Posterior vena cava (tissue), 2 donors: ENCODE measurements at places on chromosomes 3 and 15. TPM values are rescaled to one million over a fixed set of nuclear protein-coding genes. Genes with fewer than 3 reads are reported as not detected.

- DNase-seq, result no peak
Observed at GRCh38 chr15:89230277-89230676, 8.9 kb upstream of the RLBP1 start.

DNA sequence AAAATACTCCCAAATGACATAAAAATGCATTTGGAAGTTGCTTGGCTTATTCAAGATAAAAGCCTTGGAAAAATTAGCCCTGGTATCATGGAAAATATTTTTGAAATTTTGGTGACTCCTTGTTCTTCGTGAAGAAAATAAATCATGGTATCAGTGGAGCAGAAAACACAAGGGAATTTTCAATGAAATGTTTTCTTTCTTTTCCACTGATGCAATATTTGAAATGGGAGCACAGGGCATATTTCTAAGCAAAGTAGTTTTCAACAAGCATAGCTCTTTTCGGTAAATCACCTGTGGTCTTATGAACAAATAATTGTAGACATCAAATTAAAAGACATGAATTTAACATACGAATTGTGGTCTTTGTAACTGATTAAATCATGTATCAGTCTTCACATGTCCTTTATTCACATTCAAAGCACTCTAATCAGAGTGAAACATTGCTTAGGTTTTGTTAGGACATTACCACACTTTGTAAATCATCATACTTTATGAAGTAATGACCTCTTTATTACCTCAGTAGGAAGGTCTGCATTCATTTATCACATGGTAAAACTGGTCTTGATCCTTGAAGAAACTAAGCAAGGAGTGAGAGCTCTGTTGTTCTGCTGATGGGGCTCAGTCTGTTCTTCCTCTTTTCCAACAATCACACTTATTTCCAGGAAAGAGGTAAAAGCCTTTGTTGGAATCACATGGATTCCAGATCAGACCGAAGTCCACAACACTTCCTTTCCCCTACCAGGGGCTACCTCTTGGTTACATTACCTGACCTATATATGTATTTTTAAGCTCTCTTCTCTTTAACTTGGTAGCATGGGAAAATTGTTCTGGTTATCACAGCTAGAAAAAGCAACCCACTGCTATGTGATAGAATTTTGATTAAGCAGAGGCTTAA, 413.5 kb upstream of the THBS1 start:
- DNase-seq, result no peak

The LIPC gene
- 1.2 TPM for total RNA-seq

DNA sequence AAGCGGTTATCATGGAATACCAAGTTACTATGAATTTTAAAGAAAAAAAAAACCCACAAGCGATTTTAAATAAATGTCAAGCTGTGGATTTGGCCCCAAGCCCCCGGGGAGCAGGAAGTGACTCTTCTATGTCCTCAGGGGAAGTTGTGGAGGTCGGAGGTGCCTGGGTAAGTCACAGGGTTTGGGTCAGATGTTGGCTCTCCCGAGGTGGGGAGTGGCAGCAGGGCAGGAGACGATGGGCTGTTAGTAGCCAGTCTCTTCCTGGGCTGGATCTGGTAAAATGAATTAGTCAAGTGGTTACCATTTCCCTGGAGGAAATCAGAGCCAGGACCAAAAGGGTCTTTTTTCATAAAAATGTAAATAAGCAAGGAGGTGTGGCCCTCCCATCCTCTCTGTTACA, 316.7 kb downstream of the TLE3 start:
- DNase-seq, result no peak

- no peak for DNase-seq
Observed at GRCh38 chr15:88401996-88402656, 65.1 kb downstream of the MRPL46 start.

DNA sequence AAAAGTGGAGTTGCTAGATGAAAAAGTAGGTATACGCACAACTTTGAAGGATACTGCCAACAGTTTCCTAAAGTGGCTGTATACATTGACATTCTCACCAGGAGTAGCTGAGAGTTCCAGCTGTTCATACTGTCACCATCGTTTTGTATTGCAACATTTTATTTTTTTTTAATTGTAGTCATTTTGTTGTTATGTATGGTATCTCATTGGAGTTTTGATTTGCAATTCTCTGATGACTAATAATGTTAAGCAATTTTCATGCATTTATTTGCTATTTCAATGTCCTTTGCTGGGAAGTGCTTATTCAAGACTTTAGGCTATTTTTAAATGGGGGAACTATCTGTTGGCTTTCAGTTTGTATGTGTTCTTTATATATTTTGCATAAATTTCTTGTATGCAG, 185.1 kb upstream of the TGFBR2 start:
- DNase-seq, result no peak

GRCh38 chr3:30268288-30268687, 338.1 kb upstream of the TGFBR2 start:
- no peak for DNase-seq

GRCh38 chr3:1037631-1038030, 55.2 kb upstream of the CNTN6 start:
- no peak for DNase-seq

The MNS1 gene
- 2.2 TPM for total RNA-seq

The HTR3E gene
- not detected for total RNA-seq
